ENCODE measurements at places on chromosomes 7 and 10.
A peak's percentile ranks its signal among the peaks of the same experiment; 100 is the strongest.

DNA sequence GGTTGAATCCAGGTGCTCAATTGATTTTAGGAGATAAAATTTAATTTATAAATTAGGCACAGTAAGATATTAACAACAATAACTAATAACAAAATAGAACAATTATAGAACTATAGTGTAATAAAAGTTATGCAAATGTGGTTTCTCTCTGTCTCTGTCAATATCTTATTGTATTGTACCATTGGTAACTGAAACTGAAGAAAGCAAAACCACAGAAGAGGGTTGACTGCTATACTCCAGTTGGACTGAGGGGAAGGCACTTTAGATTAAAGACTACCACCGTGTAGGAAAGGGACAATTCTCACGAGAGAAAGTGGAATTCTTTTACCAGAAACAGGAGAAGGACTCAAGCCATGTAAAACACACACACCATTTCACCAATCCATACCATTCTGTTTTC, 967.1 kb downstream of the PCDH15 start:
- no peak for DNase-seq

DNA sequence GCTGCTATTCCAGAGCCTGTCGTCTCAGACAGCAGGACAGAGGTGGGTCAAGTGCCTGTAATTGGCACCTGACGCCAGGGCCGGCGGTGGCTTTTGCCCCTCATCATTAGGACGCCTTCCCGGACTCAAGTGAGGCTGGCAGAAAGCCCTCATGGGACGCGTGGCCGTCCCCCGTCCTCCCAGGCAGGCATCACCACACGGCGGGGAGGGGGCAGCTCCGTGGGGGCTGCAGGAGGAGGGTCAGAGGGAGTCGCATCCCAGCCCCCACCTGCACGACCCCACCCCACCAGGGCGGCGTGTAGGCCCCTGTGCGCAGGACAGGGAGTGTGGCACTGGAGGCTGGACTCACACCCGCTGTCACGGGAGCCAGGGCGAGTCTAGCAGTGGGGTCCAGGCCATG, 16.3 kb downstream of the CFAP46 start:
- no peak for DNase-seq

- DNase-seq, result peak; percentile 26
Measured at GRCh38 chr7:78226059-78226719, 427.6 kb downstream of the PHTF2 start.

DNA sequence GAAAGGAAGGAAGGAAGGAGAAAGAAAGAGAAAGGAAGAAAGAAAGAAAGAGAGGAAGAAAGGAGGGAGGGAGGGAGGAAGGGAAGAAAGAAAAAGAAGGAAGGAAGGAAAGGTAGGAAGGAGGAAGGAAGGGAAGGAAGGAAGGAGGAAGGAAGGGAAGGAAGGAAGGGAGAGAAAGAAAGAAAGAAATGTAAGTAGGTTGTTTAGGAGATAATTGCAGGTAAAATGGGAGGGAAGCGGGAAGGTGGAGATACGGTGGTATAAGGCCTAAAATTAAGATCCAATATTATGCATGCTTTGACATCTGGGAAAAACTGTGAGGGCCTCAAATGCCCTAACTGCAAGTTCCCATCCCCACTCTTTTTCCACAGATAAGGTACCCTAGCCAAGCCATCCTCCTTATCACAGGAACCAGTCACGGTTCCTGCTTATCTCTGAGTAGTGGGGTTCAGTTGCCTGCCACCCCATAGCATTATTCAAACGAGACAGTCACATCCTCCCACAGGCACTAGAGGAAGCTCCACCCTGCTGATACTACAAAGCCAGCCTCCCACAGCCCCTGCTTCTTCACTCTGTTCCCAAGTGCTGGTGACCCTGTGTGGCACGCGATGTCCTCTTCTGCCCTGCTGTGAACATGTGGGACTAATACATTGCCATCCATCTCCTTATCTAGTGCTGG, 28.7 kb downstream of the ST8SIA6 start:
- no peak for DNase-seq

DNA sequence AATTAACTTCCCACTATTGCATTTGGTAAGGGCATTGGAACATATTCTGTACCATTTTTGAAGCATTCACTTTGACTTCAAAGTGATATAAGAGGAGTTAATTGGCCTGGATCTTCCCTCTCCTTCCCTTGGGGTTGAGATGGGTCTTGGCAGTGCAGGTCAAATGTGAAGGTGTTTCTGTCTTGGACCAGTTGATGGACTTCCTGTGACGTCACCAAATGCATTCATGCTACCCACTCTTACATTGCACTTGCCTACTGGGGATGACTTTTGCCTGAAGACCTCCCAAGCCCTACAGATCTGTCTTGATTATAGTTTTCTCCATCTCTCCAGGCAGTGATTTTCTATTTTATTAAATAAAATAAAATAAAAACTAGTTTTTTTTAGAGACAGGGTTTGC, 221.5 kb downstream of the BUB3 start:
- no peak for DNase-seq

DNA sequence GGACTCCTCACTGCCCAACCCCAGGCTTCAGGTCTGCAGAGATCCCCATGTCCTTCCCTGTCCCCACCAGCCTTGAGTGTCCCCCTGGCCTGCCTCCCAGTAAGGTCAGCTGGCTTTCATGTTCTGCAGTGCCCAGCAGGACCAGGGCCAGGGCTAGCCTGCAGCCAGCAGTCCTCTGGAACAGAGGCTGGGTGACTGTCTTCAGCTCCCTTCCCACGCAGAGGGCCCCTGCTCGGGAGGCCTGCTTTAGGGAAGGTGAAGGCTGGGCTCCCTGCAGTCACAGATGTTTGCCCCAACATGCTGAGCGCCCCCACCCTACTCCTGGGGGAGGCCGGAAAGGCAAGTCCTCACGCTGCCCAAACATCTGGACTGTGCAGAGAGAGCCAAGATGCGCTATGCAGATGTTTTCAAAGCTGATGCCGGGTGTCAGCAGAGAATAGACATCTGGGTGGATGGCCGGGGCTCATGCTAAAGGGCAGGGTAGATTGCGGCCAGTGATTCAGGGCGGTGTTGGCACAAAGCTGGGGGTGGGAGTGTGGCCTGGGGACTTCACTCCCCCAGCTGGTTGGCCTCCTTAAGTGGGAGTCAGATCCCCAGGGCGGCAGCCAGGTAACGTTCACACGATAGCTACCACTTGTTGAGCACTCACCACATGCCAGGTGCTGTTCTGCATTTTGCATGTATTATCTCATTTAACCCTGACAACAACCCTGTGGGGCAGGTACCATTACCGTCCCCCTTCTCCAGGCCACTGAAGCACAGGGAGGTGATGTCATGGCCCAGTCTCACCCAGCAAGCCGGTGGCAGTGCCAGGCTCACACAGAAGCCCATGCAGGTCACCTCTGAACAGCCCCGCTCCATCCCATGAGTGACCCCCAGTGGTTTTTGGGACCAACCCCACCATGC, 71.2 kb upstream of the COL13A1 start:
- DNase-seq, result peak; percentile 62

- no peak for DNase-seq
Measured at GRCh38 chr7:157425137-157425731, 88.4 kb downstream of the DNAJB6 start.

- DNase-seq, result peak; percentile 58
Measured at GRCh38 chr7:102834999-102835398, 77.8 kb upstream of the LRRC17 start.

- no peak for DNase-seq
Measured at GRCh38 chr7:121945066-121945465, 72.1 kb downstream of the PTPRZ1 start.

GRCh38 chr7:36023033-36023560, 130.0 kb upstream of the EEPD1 start:
- DNase-seq, result no peak

DNA sequence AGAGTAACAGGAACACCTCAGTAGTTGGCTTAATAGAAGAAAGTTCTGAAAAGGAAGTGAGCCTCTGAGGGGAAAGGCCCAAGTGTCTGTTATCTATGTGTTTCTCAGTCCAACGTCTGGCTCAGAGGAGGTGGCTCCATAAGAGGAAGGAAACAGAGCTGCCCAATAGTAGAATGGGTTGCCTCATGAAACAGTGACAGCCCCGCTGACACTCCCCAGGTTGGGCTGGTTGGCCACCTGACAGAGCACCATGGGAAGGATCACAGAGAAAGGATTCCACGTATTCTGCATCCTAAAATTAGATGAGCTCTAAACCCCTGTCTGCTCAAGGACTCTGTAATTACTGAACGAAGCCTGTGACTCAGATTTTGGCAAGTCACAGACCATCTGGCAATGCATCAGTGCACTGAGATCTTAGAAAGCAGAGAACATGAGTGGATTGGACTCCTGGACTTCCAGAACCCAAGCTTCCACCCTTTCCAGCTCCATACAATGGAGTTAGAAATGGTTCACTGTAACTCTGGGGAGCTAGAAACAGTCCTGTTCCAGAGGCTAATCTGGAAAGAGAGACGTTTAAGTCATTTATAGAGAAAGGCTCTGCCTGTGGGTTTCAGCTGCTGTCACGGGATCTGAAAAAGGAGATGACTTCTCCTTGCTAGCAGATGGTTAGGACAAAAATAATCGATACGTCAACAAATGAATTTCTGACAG, 2.9 kb downstream of the PKD2L1 start:
- DNase-seq, result peak; percentile 51

DNA sequence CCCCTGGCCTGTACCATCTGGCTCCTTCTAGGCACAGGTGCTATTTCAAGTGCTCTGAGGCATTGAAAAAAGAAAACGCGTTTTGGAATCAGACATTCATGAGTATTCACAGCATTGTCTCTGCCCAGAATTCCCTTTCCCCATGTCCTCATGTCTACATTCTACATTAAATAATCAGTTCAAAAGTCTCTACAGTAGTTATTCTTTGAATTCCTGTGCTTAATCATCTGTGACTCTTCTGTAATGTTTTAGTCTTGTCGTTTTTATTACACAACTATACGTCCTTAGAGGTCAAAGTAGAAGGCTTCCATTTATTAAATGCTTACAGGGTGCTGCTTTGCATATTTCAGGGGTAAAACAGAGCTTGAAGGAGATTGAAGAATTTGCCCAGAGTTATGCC, 95.7 kb downstream of the BICC1 start:
- no peak for DNase-seq
